ENCODE measurements at places on chromosomes 16 and 17. TPM values are rescaled to one million over a fixed set of nuclear protein-coding genes. Genes with fewer than 3 reads are reported as not detected.

- no peaks in the 10 kb centered on the region for H3K36me3 ChIP-seq
- H3K27me3 ChIP-seq: peaks cover 81% of the 10 kb centered on the region
- H3K4me3 ChIP-seq: no peak overlapping the region
- DNase-seq: no peak
- no peaks in the 10 kb centered on the region for H3K4me1 ChIP-seq
Measured at GRCh38 chr17:74250324-74250995, 23.6 kb upstream of the DNAI2 start.

GRCh38 chr17:42975265-42975664 is 4.6 kb downstream of the PTGES3L start:
- no peak for DNase-seq
- H3K36me3 ChIP-seq: peaks cover 7% of the 10 kb centered on the region
- no peak overlapping the region for H3K27ac ChIP-seq
- peaks cover 9% of the 10 kb centered on the region for H3K4me1 ChIP-seq

DNA sequence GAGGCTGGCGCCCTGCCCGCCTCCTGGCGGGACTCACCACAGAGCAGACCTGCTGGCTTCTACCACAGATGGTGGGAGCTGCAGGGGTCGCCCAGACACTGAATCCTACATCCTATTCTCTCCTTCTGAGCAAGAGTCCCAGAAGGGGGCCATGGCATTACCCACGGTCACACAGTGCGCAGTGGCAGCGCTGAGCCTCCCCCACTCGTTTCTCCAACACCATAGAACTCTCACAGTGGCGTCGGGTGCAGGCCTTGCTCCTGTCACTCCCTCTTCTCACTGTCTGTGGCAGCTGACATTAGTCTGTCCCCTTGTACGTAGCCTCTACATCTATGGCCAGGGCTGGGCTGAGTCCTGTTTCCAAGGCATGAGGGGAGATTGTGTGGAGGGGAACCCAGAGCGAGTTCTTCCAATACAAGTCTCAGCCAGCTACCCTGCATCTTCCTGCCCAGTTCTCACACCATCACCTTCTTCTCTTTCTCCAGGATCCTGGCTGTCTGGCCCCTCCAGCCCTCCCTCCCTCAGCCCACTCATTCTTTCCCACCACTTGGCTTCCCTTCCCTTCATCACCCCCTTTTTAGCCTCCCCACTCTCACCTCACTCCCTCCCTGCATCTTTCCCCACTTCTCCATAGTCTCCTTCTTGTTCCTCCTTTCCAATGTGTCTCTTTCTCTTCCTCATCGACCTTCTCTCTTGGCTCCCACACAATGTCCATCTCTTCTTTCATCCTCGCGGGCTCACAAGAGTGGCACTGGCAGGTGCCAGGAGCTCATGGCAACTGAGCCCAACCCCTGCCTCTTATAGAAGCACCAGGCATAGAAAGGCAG is 5.9 kb downstream of the UBTF start:
- H3K4me1 ChIP-seq: peaks cover 20% of the 10 kb centered on the region
- no peaks in the 10 kb centered on the region for H3K27me3 ChIP-seq
- no peak overlapping the region for H3K4me3 ChIP-seq
- DNase-seq: no peak

GRCh38 chr16:26051063-26051462 is 359.3 kb downstream of the HS3ST4 start:
- no peaks in the 10 kb centered on the region for H3K4me1 ChIP-seq
- no peak overlapping the region for H3K4me3 ChIP-seq
- H3K36me3 ChIP-seq: no peaks in the 10 kb centered on the region

The CD300E gene
- total RNA-seq: not detected

Data from Calu3 (cell line).